NCI-H82 (cell line): ENCODE measurements at places on chromosomes 3 and 15.

DNA sequence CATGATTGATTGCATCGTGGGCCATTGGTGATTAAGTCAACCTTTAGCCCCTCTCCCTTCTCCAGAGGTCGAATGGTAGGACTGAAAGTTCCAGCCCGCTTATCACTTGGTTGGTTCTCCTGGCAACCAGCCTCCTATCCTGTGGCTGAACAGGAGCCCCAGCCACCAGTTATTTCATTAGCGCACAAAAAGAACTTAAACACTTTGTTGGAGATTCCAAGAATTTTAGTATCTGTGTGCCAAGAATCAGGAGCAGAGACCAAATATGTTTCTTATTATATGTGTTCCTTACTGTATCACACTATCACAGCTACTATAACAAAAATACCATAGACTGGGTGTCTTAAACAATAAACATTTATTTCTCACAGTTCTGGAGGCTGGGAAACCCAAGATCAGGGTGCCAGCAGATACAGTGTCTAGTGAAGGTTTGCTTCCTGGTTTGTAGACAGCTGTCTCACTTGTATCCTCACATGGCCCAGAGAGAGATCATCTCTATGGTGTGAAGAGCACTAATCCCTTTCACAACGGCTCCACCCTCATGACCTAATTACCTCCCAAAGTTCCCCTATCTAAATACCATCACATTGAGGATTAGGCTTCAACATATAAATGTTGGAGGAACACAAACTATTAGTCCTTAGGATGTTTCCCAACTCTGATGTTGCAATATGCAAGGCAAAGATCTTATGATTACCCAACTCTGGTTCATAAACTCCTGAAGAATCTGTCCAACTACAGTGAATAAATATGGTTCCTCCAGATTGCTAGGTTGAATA is 30.5 kb upstream of the APH1B start:
- DNase-seq = peak; percentile 85

DNA sequence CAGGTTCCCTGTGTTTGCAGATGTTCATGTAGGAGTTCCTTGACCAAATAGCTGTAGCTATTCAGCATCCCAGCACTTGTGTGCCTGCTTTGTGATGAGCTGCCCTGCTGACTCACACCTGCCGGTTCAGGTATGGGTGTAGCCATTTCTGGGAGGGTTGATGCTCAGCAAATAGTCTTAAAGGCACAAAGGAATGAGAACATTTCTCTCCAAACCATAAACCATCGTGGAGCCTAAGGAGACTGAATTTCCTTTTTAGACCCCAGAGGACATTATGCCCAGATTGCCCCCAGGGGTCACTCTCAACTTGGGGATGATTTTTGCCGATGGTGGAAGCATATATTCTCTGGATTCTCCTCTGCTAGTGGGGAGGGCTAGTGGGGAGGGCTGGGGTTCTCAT is 80.6 kb downstream of the ADAMTSL3 start:
- peak; percentile 73 for DNase-seq

- DNase-seq = no peak
These were observed 11.3 kb downstream of the MED12L start for GRCh38 chr3:151096716-151097115.

DNA sequence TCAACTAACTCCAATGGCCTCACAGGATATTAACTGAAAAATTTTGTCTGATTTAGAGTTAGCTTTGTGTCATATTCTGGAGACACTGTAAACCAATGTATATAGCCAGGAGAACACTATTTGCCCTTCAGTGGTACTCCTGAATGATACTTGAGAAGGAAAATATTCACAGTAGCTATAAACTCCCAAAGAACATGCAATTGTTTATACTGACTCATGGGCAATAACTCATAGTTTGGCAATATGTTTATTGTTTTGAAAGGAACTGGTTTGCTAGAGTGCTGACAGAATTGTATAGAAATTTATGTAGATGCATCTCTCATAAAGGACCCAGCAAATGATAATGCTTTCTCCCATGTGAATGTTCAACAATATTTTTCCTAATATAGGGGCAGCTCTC is 537.6 kb downstream of the PLOD2 start:
- DNase-seq = no peak

GRCh38 chr3:17891139-17891856 is 148.9 kb upstream of the TBC1D5 start:
- DNase-seq = no peak

- DNase-seq = no peak
These were observed 191.0 kb downstream of the SATB1 start for GRCh38 chr3:18233987-18234716.

DNA sequence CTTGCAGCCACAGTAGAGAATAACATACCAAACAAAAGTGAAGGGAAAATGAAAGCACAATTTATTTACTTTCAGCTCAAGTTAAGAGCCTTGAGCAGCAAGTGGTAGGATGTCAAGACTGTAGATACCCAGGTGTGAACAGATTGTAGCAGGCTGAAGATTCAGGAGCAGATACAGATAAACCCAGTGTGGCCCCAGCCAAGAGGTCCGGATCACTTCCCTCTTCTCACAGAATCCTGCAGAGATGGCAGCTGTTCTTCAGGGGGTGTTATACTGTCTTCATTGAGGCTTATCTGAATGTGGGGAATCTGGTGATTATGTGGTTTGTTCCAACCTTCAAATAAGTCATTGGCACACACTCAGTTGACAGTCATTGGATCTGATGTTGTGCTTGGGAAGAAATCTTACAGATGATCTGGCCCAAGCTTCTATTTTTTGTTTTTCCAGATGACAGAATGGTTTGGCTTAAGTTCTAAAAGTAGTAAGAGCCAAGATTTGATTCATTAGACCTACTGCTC is 2.2 kb downstream of the STARD9 start:
- DNase-seq = peak; percentile 74
